ENCODE measurements at places on chromosomes 3 and 15.

GRCh38 chr3:152234657-152235375, 33.9 kb upstream of the MBNL1 start:
- no peak for DNase-seq

GRCh38 chr15:40853241-40853890, 9.5 kb downstream of the SPINT1 start:
- no peak for DNase-seq

- DNase-seq: no peak
Measured at GRCh38 chr3:88775026-88775690, 332.3 kb upstream of the EPHA3 start.

DNA sequence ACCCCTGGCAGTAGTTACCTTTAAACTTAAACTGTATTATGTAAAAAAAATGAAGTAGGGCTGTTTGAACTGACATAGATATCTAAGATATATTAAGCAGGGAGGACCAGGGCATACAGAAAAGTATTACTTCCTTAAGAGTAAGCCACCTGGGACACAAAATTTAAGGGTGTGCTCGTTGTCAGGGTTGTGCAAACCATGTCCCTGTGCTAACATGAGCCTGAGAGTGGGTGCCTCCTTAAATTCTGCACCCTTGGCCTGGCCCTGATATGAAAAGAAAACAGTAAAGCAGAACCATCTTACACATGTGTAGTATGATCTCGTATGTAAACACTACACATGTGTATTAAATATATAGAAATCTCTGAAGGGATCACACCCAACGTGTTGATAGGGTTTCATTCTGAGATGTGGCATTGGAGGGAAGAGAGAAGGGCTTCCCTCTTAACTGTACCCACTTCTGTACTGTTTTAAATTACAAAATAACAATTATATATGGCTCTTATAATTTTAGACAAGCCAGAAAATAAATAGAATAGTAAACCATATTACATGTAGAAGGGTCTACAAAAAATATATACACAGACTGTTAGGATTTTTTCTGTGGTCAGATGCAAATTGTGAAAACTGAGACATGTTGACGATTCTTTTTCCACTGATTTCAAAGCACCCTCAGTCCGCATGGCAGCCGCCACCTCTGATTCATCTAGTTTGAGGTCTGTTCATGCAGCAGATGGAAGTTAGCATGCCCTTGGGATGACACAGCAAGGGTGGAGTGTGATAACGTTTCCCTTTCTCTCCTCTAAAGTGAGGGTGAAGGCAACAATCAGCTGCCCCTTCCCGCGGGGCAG, 400.8 kb upstream of the PROK2 start:
- no peak for DNase-seq

- no peak for DNase-seq
Measured at GRCh38 chr3:116018646-116019045, 395.3 kb downstream of the GAP43 start.

GRCh38 chr3:107561980-107562379, 39.2 kb downstream of the BBX start:
- no peak for DNase-seq

DNA sequence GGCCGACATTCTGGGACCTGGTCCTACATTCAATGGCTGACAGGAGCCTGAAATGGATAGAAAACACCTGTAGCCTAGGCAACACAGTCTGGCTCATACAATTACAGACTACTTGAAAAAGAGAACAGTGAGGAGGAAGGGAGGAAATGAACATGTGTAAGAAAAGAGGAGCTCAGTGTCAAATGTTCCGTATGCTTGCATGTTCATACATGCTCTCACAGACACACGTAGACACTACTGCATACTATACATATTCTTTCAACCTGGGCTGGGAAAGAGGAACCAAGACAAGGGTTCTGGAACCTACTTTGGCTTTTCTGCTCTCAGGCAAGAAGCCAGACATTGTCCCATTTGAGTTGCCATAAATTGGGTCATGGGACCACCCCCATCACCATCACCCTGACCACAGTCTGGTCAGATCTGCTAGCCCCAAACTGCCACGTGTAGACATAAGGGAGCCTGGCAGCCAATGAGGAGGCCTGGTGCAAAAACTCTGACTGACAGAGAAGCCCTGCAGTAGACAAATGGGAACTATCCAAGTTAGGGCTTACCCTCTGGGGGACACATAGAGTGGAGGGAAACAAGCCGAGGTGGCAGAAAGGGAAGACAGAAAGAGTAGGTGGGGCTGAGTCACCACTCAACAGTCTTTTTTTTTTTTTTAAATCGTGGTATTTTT, 310.0 kb downstream of the SHQ1 start:
- no peak for DNase-seq

DNA sequence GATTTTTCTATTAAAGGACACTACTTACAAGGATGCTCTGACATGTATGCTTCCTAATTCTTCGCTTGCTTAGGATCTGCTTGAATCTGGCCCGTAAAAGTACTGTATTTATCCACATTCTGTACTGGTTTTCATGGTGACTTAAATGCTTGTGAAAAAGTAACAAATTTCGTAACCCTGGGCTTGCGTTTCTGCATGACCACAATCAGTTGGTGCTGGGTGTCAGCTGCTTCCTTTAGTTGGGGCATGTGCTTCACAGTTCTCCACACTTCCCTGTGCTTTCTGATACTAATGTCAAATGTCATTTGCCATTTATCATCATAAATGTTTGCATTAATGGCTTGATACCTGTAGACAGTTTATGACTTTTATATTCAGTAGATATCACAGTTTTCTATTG, 218.4 kb upstream of the MLF1 start:
- no peak for DNase-seq

- DNase-seq: no peak
Measured at GRCh38 chr3:31009881-31010280, 115.4 kb upstream of the GADL1 start.
